ENCODE measurements at places on chromosomes 7 and 10.

GRCh38 chr10:87590705-87591588 is 68.7 kb upstream of the PAPSS2 start:
- no peak for DNase-seq

- DNase-seq = no peak
These were observed 213.0 kb upstream of the CHRM2 start for GRCh38 chr7:136655414-136655813.

GRCh38 chr7:8982338-8982992 is 549.1 kb downstream of the NXPH1 start:
- no peak for DNase-seq

DNA sequence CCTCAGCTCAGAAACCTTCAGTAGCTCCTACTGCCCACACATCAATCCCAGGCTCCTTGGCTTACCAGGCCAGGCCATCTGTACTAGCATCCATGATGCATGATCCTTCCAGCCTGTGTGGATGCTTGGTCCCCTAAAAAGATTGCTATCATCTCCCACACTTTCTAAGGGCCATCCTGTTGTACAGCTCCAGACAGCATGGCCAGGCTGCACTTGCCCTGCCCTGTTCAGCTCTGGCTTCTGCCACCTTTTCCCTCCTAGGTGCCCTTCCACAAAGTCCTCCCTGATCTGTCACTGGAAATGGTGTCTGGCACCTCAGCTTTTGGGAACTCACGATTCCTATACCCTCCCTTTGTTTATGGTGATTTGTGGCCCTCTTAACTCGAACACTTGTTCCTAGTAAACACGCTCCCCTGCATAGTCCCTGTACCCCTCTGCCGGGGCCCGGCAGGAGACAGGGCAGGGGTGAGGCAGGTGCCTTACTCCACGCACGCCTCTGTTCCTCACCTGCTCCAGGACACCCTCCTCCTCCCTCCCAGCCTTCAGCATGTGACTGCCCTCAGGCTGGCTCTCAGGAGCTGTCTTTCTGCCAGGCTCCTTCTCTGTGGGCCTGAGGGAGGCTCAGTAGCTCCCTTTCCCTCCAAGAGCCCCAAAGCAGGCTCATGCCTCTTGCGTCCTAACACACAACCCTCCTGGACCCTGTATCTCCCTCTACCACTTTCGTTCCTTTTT is 71.8 kb downstream of the CDH23 start:
- DNase-seq = no peak

GRCh38 chr7:43484678-43485395 is 98.1 kb upstream of the STK17A start:
- DNase-seq = no peak

- DNase-seq = no peak
These were observed 429.1 kb downstream of the RPS24 start for GRCh38 chr10:78462726-78463228.

DNA sequence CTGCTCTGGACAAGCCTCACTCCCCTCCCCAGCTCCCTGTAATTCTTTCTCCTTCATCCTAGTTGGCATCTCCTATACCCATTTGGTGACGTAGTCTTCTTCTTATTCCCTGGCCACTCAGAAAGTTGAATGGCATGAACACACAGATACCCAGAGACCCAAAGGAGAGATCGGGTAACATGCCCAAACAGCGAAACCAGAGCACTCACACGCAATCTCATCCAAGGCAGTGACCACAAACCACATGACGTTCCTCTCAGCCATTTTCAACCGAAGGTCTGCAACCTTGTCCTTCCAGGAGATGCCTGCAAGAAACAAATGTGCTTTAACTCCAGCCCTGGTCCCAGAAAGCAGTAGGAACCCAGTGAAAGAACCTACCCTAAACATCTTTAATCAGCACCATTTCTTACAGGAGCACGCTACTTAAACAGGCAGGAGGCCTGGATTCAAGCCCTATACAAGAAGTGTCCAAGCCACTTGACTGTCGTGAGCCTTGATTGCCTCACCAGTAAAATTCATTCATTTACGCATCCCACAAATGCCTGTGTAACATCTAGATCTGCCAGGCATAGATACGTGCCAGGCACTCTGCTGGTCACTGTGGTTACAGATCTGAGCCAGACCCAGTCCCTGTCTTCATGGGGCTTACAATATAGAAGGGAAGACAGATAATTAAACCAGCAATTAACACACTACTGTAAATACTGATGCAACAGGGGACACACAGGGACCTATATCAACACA is 37.1 kb downstream of the XPNPEP1 start:
- DNase-seq = no peak

GRCh38 chr10:122877264-122877663 is 2.1 kb downstream of the FAM24B start:
- DNase-seq = no peak

DNA sequence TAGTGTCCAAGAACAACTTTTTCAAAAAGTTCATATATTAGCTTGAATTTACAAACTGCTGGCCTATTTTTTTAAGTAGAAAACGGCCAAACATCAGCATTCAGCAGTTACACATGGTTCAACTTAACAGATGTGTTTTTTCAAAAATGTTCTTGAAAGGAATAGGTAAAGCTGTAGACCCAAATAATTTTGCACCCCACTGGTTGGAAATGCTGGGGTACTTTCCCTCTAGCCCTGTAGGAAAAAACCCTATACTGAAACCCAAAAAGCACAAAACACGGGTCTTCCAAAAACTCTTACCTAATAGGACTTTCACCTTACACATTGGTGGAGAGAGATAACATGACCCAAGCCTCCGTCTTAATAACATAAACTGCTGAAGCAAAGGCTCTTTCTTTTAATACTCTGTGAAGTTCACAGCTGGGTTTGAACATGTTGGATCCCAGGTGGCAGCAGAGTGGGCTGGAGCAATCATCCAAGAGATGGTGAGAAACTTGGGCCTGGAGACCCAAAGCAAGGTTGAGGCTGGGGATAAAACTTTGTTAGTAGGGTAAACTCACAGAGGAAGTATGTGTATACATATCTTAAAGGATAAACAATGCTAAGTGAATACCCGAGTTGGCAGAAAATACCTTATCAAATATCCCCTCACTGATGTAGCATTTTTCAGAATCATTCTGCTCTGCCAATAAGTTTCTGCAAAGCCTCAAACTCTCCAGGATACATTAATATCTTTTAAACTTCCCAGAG is 629 bp upstream of the DNAJC9 start:
- DNase-seq = peak; percentile 42

DNA sequence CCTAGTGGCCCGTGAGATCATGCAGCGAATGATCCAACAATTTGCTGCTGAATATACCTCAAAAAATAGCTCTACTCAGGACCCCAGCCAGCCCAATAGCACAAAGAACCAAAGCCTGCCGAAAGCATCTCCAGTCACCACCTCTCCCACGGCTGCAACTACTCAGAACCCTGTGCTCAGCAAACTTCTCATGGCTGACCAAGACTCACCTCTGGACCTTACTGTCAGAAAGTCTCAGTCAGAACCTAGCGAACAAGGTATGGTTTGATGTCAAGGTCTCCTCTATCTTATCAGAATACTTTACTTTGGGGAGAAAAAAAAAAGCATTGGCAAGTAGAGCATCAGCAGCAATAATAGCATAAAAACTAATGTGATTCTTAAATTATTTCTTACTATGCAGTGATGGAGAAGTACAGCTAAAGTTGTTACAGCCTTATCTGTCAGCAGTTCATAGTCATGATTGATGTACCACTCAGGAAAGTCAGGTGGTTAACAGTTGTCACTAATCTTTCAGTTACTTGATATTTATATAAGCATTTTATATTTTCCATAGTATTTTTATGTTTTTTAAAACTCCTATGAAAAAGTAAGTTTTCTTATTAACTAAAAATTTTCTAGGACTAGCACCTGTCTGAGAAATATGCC is 117.1 kb downstream of the LCOR start:
- no peak for DNase-seq

DNA sequence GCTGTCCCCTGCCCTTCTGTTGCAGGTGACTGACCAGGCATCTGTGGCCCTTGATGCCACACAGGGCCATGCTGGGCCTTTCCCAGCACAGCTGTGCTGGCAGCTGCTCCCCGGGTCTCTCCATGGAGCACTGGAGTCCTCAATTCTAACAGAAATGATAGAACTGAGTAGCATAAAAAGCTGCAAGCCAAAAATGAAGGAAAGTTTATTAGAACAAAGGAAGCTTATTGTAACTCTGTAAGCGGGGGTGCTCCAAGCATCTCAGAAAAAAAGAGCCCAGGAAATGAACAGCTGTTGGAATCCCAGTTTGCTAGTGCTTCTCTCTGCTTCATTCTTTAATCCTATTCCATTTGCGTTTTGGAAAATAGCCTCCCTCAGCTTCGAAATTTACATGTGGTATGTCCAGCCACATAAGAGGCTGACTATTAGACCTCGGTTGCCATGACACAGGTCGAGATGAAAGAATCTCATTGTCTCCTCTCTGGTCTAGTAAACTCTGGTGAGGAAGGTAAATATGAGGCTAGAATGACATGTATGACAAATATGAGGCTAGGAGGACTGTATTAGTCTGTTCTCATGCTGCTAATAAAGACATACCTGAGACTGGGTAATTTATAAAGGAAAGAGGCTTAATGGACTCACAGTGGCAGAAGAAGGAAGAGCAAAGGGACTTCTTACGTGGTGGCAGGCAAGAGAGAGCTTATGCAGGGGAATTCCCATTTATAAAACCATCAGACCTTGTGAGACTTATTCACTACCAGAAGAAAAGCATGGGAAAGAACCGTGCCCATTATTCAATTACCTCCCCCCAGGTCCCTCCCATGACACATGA is 23.7 kb downstream of the EPDR1 start:
- DNase-seq = peak; percentile 32

GRCh38 chr10:89351412-89351779 is 23.6 kb downstream of the IFIT3 start:
- DNase-seq = peak; percentile 54

GRCh38 chr7:129098409-129099084 is 43.6 kb upstream of the TNPO3 start:
- no peak for DNase-seq

DNA sequence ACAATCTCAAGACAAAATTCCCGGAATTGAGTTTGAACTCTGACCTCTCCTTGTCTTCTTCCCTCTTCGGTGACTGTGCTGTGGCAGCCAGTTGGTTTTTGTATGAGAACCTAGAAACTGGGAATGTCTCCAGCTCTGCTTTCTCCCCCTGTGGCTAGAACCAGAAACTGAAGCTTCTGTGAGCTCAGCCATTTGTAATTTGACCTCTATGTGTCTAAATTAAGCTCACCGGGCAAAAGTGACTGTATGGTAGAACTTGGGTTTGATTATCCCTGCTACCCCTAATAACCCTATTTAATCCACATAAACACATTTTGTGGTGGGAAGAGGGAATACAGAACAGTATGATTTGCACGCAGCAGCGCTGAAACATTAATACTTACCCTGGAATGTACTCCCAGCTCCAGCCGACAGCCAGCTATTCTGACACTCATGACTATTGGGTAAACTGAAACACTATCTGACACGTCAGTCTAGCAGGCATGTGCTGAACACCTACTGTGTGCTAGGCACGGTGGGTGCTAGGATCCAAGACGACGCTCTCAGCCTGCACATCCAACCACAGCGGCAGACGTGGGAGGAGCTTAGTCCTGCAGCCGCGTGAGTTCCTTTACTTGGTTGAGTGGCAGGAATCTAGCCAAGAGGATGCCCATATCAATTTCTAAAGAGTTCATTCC is 324.8 kb downstream of the SFMBT2 start:
- no peak for DNase-seq

DNA sequence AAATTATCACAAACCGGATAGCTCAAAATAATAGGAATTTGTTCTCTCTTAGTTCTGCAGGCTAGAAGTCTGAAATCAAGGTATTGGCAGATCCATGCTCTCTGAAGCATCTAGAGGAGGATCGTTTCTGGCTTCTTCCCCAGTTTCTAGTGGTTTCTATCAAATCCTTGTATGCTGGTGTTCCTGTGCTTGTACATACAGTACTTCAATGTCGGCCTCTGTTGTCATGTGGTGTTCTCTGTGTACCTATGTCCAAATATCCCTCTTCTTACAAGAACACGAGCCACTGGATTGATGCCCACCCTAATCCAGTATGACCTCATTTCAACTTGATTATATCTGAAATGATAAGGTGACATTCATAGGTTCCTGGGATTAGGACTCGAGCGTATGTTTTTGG is 9.8 kb upstream of the TAX1BP1 start:
- no peak for DNase-seq

DNA sequence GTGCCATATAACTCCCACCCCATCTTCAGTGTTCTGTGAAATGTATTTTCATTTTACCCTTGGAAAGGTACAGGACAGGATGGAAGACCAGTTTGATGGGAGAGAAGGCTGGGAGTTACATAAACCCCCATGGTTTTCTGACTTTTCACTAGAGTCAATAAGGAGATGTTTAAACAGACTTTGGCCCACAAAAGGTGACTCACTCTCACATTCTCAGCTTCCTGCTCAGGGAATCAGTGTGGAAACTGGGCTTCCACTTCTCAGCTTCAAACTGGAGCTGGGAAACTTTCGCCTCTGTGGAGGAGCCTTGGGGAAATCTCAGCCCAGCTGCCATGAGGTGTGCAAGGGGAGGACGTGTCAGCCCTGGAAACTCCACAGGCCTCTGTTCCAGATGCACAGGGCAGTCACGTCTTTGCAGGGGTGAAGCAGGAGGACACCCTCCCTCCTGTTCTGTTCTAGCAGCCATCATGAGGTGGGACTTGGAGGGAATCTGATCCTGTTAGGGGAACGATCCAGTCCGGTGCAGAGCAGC is 560.5 kb upstream of the GALNT17 start:
- DNase-seq = no peak

GRCh38 chr7:1237704-1238255 is 5.1 kb downstream of the UNCX start:
- no peak for DNase-seq

GRCh38 chr7:158649279-158649678 is 55.3 kb downstream of the NCAPG2 start:
- DNase-seq = no peak

- DNase-seq = no peak
These were observed 173.9 kb downstream of the ARID5B start for GRCh38 chr10:62075414-62075813.

DNA sequence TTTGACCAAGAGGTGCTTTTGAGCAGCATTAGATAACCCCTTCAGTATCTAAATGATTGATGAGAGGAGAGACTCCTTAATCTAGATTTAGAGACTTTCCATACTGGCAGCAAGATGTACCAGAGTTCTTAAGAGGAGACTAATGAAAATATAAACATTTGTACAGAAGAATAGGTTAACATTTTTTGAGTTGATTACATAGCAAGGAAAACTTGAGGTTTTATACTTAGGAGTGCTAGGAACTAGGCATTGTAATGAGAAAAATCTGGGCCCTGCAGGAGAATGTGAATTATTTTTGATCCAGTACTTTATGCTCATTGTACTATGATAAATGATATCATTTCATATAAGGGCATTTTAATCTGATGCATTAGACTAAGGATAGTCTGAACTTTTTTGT is 261.7 kb downstream of the EXOC4 start:
- DNase-seq = no peak

GRCh38 chr7:134395604-134396003 is 63.3 kb downstream of the AKR1B1 start:
- DNase-seq = no peak

- DNase-seq = peak; percentile 27
These were observed 564 bp downstream of the PDSS1 start for GRCh38 chr10:26697922-26698608.
